ENCODE measurements at places on chromosomes 16 and 17.

- DNase-seq: no peak
Measured at GRCh38 chr17:71438631-71439146, 682.1 kb upstream of the SOX9 start.

DNA sequence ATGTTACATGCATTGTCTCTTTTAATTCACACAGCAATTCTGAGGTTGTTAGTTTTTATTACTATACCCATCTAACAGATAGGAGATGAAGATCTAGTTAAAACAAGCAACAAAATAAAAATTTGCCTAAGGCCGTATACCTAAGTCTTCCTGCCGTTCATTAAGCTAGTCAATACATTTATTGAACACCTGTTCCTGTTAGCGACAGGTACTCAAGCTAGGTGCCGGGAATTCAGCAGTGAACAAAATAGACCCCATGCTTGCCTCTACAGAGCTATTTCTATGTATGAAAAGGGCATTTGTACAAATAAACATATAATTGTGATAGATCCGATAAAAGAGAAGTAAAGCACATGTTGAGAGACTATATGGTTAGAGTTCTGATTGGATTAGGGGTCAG, 3.4 kb upstream of the VPS53 start:
- no peak for DNase-seq

DNA sequence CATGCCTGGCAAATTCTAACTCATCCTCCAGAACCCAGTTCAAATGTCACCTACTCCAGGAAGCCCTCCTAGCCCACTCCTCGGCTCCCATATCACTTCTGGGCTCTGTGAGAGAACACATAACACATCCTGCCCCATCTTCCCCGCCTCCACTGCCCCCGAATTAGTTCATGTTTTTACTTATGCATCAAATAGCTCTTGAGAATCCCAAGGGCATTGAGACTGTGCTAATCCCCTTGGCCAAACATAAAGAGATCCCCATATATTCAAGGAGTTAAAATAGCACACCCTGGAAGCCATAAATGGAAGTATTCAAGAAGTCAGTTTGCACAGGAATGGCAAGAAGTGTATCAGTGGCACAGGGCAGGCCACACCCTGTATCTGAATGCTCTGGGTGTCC, 2.0 kb upstream of the CREBBP start:
- DNase-seq: no peak

GRCh38 chr16:88685156-88686061, 898 bp downstream of the SNAI3 start:
- DNase-seq: no peak

DNA sequence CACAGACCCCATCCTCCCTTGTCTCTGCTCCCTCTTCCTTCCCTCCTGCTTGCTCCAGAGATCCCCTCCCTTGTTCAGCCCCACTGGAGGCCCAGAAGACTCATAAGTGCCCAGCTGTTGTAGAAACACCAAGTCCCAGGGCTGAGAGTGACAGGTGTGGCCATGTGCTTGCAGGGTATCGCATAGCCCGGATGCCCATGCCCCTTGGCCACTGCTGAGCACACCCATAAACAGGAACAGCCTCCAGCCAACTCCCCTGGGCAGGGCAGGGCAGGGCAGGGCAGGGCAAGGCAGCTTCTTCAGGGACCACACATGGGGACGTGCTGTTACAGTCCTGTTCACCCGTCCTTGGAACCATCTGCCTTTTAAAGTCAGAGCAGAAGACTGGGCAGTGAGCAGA, 2.0 kb downstream of the CACNG1 start:
- no peak for DNase-seq

GRCh38 chr17:60599220-60599619, 773 bp upstream of the PPM1D start:
- DNase-seq: no peak

DNA sequence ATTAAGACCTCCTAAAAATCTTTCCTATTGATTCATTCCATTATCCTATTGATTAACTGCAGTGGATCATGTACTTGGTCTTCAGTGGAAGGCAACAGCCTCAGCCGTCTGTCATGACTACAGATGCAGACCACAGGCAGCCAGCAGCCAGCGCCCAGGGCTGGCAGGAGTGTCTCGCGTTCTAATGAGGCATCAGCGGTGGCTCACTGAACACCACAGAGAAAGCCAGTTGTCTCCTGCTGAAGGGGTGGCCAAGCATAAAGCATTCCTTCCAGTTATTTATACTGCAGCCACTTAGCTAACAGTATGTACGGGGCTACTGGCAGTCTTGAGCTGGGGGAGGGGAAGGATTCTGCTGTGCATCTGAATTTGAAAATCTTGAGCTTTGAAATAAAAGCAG, 214.3 kb downstream of the IRX3 start:
- DNase-seq: no peak

- DNase-seq: no peak
Measured at GRCh38 chr16:75246504-75247205, 4.8 kb downstream of the BCAR1 start.

All from vagina (tissue), 2 donors.